ENCODE measurements at places on chromosomes 7 and 10.

- no peak for DNase-seq
Observed at GRCh38 chr10:70578371-70578947, 24.1 kb downstream of the PRF1 start.

GRCh38 chr10:43055217-43055616 is 21.7 kb upstream of the RET start:
- peak; percentile 19 for DNase-seq

DNA sequence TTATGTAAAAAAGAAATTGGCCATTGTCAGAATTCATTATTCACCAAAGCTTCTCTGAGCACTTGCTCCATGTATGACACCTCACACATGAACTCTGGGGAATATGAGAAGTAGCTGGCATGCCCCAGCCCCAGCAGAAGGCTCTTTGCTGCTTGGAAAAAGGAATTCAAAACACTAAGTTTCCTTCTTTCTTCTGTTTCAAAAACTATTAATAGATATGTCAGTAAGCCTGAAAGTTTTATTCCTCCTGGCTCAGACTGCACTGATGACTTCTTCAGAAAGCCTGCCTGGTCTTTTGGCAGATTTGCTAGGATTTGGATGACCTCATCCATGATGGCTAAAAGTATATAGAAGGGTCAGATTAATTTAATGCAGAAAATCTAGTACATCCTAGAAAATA is 511.0 kb downstream of the GFRA1 start:
- DNase-seq: no peak

GRCh38 chr10:31771331-31771831 is 157.2 kb downstream of the ARHGAP12 start:
- DNase-seq: no peak

GRCh38 chr7:36154255-36155212 is 1.5 kb downstream of the EEPD1 start:
- DNase-seq: no peak

- no peak for DNase-seq
Observed at GRCh38 chr7:159102681-159103381, 41.8 kb downstream of the VIPR2 start.

DNA sequence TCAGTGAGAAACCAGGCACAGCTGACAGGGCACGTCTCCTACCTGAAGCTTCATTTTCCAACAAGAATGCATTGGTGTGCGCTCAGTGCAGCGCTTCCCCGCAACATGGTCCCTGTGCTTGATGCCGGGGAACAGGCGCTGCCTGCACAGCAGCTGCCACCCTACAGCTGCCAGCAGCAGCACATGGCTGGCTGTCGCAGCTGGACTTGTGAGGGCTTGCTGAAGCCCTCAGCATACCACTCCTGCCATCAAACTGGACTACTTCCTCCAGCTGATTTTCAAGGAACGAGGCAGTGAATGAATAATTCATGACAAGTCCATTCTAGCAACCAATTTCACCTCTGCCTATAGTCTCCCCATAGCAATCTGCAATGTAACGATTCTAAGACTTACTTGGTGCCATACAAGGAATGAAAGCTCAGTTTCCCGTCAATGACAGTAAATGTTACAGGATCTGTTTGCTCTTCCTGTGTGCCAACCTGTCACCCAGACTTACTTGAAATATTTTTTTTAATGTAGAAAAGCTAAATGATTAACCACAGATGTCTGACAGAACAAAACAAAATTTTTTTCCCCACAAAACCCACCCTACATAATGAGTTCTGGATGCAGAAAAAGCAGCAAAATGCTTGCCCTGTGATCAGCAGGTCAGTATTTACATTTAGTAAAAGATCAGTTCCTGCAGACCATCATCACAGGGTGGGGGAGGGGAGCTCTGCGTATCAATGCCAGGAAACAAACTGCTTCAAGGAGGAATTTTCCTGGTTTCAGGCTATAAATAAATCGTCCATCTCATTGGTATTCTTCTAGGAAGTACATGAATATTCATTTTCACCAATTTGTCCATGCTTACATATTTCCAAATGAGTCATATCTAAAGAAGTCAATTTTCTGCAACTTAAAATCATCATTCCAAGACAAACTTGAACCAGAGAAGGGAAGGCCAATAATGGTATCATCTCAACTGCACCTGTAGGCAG is 140.6 kb downstream of the ALOX5 start:
- no peak for DNase-seq

DNA sequence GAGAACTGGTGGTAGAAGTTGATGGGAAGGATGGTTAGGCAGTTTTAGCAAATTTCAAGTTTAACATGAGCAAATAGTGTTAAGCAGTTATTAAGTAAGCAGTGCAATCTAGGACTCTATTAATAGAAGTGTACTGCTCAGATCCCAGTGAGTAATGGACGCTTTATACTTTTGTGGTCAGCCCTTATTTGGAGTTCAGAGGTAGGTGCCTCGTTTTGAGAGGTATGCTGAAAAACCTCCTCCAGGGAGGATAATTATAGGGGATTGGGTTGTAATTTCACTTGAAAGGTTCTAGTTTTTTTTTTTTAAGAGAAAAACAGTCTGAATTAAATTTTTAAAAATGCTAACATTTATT is 33.5 kb upstream of the CCDC7 start:
- DNase-seq: no peak

DNA sequence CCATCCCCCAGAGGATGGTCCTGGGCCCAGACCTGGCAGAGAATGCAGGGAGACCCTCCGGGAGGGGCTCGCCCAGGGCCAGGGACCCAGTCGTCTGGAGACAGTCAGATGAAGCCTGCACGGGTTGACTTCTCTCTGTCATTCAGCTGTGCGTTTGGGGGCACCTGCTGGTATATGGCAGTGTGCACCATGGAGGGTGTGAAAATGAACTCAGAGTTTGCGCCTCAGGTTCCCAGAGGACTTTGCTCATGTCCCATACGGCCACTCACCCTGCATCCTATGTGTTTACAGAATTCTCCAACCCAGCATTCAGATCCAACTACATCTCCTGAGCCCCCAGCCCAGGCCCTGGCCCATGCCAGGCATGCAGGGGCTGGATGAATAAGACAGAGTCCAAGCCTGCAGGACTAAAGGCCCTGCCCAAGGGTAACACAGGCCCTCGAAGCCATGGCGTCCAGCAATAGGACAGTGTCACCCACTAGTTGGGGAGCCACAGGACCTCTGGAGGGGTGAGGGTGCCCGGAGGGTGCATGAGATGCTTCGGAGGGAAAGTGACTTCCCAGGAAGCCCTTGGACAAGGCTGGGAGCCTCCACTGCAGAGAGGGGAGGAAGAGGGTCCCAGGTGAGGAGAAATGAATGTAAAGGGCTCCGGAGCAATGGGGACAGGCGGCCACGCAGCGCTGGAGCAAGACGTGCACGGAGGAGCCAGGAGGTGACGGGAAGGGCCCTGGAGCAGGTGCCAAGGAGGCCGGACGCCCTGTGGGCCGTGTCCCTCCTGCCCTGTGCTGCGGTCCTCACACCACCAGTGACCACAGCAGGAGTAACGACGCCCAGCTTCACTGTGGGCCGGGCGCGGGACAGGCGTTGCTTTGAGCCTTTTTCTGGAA is 36.3 kb downstream of the CALML3 start:
- DNase-seq: no peak

- no peak for DNase-seq
Observed at GRCh38 chr10:30847642-30848041, 184.0 kb downstream of the ZNF438 start.

DNA sequence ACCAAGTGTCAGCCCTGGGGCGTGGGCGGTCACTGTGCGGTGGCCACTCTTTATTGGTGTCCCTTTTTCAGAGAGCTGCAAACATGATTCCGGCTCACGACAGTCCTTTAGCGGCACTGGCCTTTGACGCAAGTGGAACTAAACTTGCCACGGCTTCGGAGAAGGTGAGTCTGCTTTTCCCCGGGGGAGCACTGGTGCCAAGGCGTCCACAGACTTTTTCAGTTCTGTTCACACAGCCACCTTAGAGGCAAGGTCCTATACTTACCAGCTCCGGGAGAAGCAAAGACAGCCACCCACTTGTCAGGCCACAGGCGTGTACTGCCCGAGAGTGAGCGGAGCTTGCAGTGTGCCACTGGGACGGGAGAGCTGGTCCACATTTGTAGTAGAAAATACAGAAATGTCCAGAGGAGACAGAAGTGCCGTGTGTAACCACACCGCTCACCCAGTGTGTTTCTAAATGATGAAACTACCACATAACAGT is 27.9 kb downstream of the WIPI2 start:
- no peak for DNase-seq

DNA sequence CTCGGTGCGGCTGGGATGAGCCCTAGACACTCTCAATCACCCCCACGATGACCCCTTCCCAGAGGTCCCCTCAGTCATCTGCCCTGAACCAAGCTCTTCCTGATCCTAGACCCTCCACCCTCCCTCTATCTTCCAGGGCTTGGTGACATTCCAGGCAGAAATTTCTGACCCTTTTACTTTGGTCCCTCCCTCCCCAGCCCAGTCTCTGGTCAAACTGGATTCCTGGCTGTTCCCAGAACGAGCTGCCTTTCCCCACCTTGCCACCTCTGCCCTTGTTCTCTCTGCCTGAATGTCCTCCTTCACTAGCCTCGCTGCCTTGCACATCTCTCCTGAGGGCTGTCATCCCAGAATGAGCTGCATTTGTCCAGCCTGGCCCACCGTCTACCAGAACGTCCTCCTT is 1.3 kb upstream of the CLDN4 start:
- DNase-seq: no peak

GRCh38 chr10:121823993-121824463 is 103.8 kb downstream of the ATE1 start:
- DNase-seq: peak; percentile 60

- no peak for DNase-seq
Observed at GRCh38 chr10:16497911-16498310, 23.8 kb downstream of the C1QL3 start.

- DNase-seq: peak; percentile 77
Observed at GRCh38 chr7:93921607-93922566, at the start of gene GNG11. Gene GNG11 (plus strand): TSS chr7:93921735. CDS start chr7:93922138, 403 bp downstream.

GRCh38 chr7:32436146-32436928 is 53.8 kb downstream of the LSM5 start:
- no peak for DNase-seq

DNA sequence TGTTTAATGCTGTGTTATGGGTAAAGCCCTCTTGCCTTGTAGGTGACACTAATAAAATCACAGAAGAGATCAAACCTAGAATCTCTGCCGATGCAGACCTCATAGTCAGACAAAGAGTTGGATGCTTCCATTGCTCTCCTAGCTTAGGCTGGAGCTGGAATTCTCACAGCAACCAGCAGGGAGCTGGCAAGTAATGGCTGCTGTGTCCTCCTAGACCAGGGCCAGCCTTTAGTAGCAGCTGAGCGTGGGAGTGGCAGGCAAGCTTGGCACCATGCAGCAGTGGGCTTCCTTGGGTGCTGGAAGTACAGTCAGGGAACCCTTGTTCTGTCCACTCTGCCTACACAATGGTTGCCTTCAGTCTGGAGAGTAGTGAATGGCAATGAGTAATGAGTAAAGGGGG is 598.3 kb upstream of the GALNT17 start:
- DNase-seq: no peak

GRCh38 chr10:128437786-128438345 is 311.6 kb upstream of the MKI67 start:
- no peak for DNase-seq

DNA sequence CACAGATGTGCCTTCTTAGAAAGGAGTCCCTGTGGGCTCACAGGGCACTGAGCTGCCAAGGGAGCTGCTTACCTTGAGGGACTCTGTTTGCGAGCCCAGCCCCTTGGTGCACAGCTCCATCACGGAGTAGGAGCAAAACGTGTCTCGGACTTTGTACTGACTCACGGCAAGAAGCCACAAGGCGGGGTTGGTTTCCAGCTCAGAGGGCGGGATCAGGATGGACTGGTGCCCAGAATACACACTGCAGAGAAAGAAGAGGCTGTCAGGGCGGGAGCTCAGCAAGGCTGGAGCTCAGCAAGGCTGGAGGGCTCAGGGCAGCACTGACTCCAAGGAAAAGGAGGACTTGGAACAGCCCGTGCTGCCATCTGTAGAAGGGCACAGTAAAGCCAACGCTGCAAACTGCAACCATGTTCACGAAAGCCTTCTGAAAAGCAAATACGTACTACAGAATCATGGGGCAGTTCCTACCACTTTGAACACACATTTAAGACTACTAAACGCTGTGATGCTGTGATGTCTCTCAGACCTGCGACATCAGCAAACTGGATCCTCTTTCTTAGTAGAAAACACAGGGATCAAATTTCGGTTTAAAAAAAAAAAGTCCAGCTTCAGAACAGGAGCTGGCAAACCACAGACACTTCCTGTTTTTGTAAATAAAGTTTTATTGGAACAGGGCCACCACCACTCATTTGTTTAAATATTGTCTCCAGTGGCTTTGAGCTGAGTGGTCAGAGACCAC is 194.3 kb downstream of the ZMYND11 start:
- no peak for DNase-seq

- no peak for DNase-seq
Observed at GRCh38 chr7:27998382-27998781, 182.2 kb downstream of the JAZF1 start.

- no peak for DNase-seq
Observed at GRCh38 chr10:8731121-8732095, 676.9 kb downstream of the GATA3 start.

DNA sequence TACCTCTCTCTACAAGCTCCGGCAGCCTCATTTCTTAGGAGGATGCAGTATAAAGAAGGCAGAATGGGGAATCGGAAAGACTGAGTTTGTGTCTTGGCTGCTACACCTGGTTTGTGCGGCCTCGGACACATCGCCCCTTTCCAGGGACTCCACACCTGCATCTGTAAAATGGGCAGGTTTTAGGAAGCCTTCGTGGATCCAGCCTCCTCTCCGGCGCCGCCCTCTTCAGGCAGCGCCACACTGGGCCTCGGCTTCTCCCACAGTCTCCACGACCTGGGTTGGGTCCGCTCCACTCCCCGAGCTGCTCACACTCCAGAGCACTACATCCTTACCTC is 341 bp downstream of the GOT1 start:
- DNase-seq: no peak

DNA sequence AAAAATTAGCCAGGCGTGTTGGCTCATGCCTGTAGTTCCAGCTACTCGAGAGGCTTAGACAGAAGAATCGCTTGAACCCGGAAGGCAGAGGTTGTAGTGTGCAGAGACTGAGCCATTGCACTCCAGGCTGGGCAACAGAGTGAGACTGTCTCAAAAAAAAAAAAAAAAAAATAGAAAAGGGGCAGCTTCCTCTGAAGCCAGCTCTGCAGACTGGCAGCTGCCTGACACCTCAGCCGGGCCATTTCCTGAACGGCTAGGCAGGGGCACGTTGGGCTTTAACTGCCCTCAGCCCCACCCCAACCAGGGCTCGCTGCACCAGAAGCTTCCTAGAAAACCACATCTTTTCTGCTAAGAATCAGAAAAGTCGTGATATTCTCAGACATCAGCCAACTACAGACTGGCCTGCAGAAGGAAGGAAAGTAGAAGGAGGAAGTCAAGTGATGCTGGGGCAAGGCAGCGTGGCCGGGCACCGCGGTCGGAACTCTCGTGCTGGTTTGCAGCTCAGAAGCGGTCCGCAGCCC is 38.0 kb downstream of the PRKAG2 start:
- DNase-seq: no peak

DNA sequence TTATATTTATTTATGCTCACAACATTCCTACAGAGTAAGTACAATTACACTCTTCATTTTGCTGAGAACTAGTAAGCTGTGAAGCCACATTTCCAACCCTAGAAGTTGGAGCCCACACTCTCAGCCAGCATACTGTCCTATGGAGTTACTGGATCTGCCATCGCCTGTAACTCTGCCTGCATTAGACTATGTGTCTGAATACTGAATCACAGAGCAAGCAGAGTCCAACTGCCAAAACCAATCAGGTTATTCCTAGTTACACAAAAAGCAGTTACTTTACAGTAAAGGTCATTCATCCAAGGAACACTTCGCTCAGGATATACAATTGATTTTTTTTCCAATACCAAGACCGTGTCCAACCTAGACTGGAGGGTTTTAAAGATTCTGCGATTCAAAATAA is 21.5 kb downstream of the CTAGE6 start:
- no peak for DNase-seq
